Neuronal stem cell (in vitro differentiated cells): ENCODE measurements at places on chromosomes 4 and X.

DNA sequence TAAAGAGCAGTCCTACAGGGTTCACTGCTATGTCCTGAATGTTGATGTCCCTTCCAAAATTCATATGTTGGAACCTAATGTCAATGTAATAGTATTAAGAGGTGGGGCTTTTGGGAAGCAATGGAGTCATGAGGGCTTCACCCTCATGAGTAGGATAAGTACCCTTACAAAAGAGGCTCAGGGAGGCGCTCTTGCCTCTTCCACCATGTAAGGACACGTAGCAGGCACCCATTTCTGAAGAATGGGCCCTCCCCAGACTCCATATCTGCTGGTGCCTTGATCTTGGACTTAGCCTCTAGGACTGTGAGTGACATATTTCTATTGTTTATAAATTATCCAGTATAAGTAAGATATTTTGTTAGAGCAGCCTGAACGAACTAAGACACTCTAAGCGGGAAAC lies 15.8 kb downstream of the MED28 start:
- DNase-seq, result no peak

DNA sequence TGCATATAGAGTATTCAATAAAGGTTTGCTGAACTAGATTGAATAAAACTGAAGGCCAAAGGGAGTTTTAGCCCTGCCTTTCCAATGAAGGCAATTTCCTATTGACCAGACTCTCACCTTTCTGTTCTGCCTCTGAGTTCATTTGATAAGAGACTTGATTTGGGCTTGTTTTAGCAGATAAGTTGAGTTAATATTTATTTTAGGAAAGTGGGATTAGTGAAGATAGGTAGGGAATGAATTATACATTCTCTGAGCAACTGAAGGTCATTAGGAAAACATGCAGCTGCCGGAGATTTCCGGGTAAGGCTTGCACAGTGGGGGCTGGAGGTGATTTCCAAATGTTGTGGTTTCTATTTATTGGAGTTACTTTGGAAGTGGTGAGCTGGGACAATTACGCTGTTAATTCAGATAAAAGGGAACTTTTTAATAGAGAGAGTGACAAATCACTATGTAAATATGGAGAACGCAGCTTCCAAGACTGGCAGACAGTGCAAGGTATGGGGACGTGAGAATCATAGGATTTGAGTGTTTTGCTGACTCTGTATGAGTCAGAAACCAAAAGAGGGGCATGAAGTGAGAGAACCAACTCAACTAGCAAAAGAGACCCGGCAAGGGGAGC lies 553.6 kb upstream of the BOD1L1 start:
- DNase-seq, result no peak

DNA sequence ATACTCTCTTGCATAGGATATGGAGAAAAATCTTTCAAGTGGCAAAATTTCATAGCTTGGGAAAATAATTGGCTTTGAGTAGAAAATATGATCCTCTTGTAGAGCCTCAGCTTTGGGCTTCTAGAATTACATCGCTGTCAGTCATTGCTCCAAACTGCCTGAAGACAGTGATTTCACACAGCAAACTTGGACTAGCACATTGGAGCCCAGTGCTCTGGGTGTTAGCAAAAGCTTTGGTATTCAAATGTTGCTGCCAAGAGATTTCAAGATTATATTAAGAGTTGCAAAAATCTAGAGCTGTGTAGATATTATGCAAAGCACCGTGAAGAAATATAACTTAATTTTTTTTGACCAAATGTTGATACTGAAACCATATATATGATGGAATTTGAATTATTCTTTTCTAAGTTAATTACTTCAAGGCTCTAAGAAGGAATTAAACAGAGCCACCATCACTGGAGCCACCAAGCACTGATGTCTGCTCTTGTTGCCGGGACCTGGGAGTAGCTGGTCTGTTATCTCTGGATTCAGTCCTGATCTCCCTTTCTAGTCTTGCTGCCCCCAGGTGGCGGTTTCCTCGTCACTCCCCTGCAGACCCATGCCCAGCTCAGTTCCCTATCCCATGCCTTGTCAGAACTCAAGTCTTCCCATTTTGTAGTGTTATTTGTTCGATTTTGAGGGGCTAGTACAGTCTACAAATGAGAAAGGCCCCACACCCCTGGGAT lies 260.7 kb upstream of the SFRP2 start:
- no peak for DNase-seq

- DNase-seq, result peak; percentile 31
Observed at GRCh38 chr4:66178906-66179305, 508.6 kb upstream of the EPHA5 start.

DNA sequence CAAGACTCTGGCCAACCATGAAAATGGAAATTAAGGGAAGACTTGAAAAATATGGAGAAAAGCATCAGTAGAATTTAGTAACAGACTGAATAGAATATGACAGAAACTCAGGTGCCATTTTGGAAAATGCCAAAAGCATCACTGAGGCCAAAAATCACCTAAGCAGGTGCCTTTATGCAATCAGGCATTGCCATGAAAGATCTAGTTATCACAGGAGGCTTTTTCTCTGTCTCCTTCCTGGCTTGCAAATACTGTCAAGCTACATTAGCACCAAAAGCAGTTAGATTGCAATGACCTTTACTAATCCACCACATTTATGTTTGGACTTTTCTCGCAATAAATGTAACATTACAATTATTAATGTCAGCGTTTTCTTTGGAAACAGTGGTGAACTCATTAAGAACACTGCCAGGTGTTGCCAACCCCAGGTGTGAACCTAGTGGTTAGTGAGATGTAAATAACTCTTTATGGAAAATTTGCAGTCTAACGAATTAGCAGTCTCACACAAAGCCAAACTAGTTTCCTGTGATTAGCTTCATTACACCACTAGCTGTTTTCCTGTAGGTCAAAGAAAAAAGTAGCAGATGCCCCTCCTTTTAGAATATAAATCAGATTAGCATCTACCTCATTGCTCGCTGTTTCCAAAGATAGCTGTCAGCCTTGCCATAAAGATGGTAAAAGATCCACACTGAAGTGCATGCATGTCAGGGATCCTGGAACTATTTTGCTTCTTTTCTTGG lies 1568.4 kb upstream of the TENM3 start:
- no peak for DNase-seq

GRCh38 chrX:130552444-130553073 lies 150.8 kb downstream of the RBMX2 start:
- no peak for DNase-seq

GRCh38 chrX:130174045-130174704 lies 2.4 kb downstream of the RAB33A start:
- DNase-seq, result no peak

- no peak for DNase-seq
Observed at GRCh38 chrX:121635141-121635540, 587.7 kb downstream of the GLUD2 start.

DNA sequence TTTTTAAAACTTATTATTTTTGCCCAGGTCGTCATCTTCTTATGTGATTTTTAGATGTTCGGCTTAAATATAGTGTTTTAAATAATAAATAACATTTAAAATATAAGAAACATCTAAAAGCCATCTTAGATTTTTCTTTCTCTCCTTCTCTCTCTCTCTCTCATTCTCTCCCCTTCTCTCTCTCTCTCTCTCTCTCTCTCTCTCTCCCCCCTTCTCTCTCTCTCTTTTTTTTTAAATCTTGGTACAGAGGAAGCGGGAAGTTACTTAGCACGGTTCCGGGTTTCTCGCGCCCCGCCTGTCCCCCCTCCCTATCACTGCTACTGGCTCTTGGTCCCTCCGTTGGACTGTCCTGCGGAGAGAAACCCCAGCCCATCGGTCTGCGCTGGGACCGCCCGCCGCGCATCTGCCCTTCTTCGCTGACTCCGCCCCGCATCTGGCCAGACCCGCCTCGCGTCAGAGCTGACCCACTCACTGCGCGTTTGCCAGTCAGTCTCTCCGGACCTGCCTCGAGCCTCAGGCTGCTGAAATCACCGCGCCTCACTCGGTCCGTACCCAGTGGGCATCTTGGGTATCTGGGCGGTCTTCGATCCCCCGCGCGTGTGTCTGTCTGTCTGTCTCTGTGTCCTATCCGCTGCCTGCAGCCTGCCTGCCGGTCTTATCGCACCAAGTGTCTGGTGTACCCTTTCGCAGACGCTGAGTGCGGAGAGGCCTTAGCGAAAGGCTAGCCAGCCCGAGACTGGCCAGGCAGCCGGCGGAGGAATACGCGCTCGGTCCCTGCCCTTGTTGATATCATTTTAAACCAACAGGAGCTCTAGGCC lies at the start of gene PABPC5:
Gene PABPC5, plus strand, starts transcription at position 489 of the 818 bp plus-strand sequence. CDS start 739 bp downstream, outside the sequence.
- peak; percentile 53 for DNase-seq

DNA sequence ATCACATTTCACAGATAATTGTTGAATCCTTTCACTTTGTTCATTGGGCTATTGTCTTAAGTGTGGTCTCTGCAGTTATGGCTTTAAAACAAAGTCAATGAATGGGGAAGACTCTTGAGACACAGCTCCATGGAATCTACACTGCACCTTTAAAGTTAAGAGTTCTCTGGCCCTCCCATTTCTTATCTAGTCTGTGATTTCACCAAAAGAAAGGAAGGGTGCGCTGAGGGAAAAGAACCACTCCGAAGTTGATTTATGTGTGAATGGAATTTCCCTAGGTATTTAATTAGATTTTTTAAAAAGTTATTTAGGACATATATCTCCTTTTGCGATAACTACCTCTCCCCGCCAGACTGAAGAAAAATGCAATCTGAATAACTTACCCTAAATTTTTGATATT lies 2.5 kb downstream of the SEPTIN11 start:
- no peak for DNase-seq
